ENCODE measurements at places on chromosomes 2 and 18.
A peak's percentile ranks its signal among the peaks of the same experiment; 100 is the strongest.

- DNase-seq, result no peak
Observed at GRCh38 chr2:16138811-16139662, 198.7 kb downstream of the MYCN start.

GRCh38 chr2:197926673-197927072 lies 122.3 kb downstream of the PLCL1 start:
- no peak for DNase-seq

- no peak for DNase-seq
Observed at GRCh38 chr18:70513502-70514171, 224.8 kb downstream of the SOCS6 start.

GRCh38 chr2:20356042-20356441 lies 5.4 kb upstream of the PUM2 start:
- peak; percentile 81 for DNase-seq
